Stimulated activated CD4-positive, alpha-beta T cell treated with anti-CD3 and anti-CD28 coated beads, Interleukin-1b, Interleukin-23, amount 100 ng/mL, for 1 hour (primary cell): ENCODE measurements at places on chromosomes 1 and 21.

- no peak for DNase-seq
Measured at GRCh38 chr1:153631047-153632022, 2.5 kb upstream of the CHTOP start.

DNA sequence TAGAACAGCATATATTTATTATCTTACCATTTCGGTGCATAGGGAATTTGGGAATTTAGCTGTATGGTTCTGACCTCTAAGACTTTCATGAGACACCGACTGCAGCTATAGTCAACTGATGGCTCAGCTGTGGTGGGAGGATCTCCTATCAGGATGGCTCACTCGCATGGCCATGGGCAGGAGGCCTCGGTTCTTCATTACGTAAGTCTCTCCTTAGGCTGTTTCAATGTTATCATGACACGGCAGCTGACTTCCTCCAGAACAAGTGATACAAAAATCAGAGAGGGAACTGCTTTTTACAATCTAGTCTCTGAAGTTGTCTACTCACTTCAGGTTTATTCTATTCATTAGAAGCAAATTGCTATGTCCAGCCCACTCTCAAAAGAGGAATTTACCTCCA lies 13.3 kb upstream of the CAPN8 start:
- DNase-seq: no peak

GRCh38 chr1:195520757-195521156 lies 1087.5 kb downstream of the KCNT2 start:
- DNase-seq: no peak

GRCh38 chr1:22517956-22518355 lies 45.3 kb upstream of the EPHA8 start:
- no peak for DNase-seq

- peak; percentile 35 for DNase-seq
Measured at GRCh38 chr21:45404730-45405270, at the start of gene COL18A1. COL18A1 (plus strand) TSS chr21:45405165; CDS start chr21:45405231, 66 bp downstream.
